ENCODE measurements at places on chromosomes 7 and 10.

GRCh38 chr10:121813211-121813815, 114.5 kb downstream of the ATE1 start:
- DNase-seq: no peak

GRCh38 chr7:91320366-91321078, 56.3 kb downstream of the FZD1 start:
- DNase-seq: no peak

DNA sequence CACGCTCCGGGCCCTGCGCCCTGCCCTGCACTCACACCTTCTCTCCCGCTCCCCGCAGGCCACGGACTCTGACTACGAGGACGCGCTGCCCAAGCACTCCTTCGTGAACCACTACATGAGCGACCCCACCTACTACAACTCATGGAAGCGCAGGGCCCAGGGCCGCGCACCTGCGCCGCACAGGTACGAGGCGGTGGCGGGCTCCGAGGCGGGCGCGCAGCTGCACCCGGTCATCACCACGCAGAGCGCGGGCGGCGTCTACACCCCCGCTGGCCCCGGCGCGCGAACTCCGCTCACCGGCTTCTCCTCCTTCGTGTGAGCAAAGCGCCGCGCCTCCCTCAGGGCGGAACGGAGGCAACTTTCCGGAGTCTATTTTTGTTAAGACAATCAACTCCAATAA, 417.0 kb upstream of the FOXK1 start:
- DNase-seq: no peak

GRCh38 chr10:93392121-93392520, 90.0 kb downstream of the MYOF start:
- no peak for DNase-seq

DNA sequence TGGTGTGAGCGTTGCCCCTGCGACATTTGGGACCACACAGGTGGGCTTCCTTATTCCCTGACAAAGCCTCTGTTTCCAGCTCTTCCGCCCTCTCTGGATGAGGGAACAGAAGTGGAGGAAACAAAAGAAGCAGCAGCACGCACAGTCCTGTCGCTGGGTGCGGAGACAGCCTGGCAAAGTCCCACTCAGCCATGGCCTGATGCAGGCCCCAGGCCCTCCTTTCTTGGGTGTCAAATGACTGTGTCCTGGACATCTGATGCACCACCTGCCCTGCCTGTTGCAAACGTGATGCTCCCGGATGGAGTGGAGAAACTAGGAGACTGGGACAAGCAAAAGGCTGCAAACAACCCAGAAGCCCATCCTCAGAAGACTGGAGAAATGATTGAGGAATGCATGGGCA, 20.7 kb downstream of the ZMIZ2 start:
- no peak for DNase-seq

DNA sequence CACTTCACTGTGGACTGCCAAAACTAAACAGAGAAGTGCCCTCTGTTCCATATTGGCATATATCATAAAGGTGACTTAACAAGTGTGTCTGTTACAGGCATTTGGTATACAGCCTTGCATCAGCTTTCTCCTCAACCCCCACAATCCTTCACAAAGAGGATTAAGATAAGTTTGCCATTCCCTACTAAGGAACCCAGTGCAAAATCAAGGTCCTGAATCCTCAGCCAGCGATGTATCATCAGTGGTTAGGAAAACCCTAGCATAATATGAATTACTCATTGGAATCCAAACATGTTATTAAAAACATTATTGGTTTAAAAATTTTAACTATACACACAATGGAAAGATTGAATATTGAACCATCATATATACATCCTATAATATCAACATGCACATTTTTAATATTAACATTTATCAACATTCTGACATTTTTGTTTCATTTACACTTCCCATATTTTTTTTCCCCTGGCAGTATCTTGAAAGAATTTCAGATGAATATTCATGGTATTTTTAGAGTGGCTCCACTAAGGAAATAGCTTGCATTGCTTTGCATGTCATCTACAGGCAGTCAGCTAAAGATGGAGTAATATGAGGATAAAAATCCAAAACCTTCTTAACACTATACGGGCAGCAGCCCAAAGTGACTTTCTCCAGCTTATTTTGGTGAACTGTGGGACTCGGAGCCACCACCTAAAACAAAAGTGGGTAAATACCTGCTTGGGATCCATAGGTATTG, 215.6 kb upstream of the CHRM2 start:
- DNase-seq: no peak

DNA sequence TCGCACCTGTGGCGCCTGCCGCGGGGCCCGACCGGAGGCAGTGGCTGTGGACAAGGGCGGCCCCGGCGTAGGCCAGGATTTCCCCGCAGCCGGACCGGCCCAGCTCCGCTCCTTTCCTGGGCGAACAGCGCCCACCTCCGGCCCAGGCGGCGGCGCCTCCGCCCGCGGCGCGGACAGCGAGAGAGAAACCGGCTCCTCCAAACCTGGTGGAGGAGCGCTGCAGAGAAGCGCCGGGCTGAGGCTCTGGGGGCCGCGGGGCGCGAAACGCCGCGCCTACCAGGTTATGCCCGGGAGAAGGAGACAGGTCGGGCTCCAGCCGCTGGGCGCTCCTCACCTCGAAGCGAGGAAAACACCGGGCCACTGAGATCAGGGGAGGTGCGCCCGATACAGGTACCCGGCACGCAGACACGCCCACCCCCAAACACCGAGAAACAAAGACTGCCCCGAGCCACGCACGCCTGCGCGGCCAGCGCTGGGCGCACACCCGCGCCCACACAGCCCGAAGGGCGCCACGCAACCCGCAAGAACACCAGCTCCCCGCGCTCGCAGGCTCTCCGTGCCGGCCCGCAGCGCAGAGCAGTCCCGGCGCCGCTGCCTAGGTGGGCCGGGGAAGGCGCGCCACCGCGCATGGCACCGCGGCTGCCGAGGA, 3.3 kb downstream of the GRID1 start:
- peak; percentile 63 for DNase-seq

GRCh38 chr10:15879663-15880062, 19.4 kb upstream of the MINDY3 start:
- no peak for DNase-seq

DNA sequence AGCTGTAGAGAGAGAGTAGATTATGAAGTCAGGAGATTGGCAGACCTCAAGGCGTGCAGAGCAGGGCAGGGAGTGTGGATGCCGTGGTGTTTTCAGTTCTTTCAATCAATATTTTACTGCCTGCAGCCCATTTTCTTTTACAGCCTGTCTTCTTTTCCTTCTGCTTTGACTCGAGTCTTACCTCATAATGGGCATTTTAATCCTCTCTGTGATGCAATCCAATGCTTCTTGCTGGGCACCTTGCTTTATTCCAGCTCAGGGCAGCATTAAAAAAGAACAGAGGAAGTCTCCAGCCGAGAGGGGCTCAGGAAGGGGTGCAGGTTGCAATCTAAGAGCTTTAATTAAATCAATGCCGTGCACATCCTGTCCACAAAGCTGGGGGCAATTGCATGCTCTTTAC, 839.0 kb downstream of the LRMDA start:
- no peak for DNase-seq
